CD4-positive, alpha-beta T cell treated with Interleukin-6 at 100 ng/mL for 8 hours (primary cell): ENCODE measurements at places on chromosomes 1 and 21.

DNA sequence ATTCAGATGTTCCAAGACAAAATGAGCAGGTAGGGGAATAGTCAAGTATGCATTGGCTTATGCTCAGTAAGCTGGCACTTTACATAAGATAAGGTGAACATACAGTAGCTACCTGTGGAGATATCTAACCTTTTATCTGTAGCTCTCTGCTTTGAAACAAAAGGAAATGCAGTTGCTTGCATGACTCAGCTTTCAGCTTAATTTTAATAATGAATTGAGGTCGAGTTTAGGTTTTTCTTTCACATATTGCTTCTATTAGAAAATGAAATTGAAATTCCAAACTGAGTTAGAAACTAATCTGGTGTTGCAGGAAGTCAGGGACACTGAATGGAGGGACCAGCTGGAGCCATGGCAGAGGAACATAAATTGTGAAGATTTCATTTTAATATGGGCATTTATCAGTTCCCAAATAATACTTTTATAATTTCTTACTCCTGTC, 8.3 kb downstream of the FRRS1 start:
- no peak for DNase-seq

- DNase-seq: no peak
Observed at GRCh38 chr1:179043266-179043665, 17.6 kb downstream of the FAM20B start.

- no peak for DNase-seq
Observed at GRCh38 chr1:218415726-218416125, 70.6 kb downstream of the TGFB2 start.

DNA sequence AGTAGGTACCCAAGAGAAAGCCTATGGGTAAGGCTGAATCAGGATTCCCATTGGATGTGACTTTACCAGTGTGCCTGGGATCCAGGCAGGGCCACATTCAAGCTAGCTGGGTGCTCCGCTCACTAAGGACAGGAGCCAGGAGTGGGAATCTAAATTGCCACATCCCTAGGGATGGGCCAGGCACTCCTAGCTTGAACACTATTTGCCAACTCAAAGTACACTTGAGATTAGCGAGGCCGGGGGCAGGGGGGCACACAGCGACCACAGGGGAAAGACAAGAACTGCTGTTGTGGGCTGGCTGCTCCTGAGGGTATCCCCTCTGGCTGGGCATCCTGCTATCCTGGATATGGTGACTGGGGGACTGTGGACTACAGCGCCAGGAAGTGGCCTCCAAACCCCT, 4.3 kb downstream of the SLC45A3 start:
- no peak for DNase-seq

DNA sequence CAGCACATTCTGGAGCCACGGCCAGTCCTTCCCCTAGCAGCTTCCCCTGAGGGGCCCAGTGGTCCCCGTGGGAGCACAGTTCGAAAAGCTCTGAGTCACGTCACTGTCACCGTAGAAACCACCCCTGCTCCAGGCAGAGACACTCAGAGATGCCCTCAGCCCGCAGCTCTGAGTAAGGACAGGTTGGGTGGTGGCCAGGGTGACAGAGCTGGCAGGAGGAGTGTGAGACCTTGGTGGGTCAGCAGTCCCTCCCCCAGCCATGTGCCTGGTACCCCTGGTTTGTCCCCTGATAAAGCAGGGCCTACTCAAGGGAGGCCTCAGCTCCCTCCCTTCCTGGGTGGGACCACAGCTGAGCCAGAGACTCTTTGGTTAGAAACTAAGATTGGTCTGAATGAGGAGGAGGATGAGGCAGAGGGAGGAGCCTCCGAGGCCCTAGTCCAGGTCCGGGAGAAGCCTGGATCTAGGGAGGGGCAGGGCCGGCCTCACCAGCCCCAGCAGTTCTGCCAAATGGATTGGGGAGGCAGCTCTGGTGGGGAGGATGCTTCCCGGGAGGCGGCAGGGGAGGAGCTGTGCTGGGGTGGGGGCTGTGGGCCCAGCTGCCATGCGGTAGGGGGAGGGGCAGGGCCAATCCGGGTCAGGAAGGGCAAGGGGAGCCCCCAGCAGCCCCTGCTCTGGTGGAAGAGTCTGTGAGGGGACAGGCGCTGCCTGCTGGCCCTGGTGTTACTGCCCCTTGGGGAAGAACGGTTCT, 55.2 kb downstream of the SLC9A1 start:
- no peak for DNase-seq

DNA sequence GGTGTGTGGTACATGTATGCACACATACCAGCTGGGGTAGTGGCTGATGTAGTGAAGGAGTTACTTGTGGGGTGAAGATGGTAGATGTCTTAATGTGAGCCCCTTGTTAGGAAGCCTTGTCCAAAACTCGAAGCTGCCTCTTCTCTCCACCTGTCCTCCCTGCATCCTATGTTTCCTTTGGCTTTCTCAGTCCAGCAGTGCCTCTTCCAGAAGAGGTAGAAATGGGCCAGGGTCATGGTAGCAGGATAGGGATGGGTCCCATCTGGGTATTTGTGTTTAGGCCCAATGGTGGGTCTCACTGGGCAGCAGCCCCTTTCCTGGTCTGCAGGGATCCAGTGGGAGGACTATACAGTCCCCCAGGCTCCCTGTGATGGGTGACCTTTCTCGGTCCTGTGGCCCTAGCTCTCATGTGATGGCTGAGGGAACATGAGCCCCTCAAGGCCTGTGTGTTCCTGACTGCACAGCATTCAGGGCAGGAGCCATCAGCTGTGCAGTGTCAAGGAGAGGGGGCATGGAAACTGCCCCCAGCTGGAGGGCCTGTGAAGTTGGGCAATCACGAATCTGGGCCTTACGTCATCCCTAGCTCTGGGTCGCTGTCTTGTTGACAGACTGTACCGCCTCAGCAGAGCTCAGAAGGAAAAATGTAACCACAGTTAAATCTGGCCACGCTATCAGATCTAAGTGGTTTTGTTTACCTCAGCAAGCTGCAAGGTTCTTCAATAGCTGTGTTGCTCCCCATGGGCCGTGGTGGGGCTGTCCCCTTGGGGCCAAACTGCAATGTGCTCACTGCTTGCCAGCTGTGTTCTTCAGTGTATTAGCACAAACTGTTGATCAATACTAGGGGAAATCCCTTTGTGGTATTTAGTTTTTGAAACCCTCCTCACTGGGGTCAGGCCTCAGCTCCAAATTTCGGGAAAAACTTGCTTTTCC, 82.7 kb downstream of the NOS1AP start:
- DNase-seq: no peak

GRCh38 chr1:74236440-74236839, 1.3 kb downstream of the TNNI3K start:
- no peak for DNase-seq

GRCh38 chr1:190274721-190275120, 202.9 kb downstream of the BRINP3 start:
- DNase-seq: no peak

DNA sequence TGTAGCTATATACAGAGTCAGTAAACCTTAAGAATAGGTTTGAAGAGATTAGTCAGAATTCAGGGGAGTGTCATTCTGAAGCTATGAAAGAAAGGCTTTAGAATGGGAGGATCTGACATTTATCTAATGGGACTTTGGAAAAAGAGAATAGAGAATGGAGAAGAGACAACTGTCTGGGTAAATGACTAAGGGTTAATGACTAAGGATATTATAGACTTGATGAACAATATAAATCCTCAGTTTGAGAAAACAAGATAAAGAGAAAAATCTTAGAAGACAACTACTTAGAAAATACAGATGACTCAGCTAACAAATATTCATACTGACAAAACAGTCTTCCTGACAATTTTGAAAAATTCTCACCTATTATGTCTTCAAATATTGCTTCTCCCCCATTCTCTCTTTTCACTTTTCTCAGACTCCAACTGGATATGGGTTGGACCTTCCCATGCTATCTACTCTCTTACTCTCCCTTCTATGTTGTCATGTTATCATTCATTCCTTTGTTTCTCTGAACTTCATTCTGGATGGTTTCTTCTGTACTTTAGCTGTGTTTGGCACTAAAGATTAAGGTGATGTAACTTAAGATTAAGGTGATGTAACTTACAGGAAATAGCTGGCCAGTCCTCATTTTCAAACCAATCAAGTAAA, 20.4 kb downstream of the SLC16A1 start:
- DNase-seq: no peak

GRCh38 chr21:37435711-37436110, 69.1 kb downstream of the DYRK1A start:
- no peak for DNase-seq

DNA sequence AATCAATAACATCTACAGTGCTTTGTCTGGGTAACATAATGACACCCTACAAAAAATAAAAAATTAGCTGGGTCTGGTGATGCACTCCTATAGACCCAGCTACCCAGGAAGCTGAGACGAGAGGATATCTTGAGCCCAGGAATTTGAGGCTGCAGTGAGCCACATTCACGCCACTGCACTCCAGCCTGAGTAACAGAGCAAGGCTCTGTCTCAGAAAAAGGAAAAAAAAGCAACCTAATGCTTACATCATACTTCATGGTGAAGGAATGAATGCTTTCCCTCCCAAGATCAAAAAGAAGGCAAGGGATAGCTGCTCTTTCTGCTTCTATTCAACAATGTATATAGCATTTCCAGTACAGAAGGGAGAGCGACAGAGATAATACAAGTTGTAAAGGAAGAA, 24.2 kb upstream of the CTTNBP2NL start:
- no peak for DNase-seq

- no peak for DNase-seq
Observed at GRCh38 chr1:179529482-179530195, 46.1 kb downstream of the NPHS2 start.

DNA sequence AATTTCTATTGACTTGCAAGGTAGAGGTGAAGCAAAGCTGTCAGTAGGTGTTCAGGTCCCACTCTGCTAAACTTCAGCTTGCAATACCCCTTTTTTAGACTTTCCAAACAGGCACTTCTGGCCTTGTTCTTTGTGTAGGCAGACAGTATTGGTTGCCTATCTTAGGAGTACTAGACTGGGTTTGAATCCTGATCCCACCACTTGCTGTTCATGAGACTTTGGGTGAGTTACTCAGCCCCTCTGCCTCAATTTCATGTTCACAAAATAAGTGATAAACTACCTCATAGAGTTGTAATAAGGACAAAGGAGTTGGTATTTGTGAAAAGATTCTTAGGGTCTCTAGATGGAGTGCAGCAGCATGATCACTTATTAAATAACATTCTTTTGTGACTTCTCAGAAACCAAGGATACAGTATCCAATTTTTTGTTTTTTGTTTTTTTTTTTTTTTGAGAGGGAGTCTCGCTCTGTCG, 5.2 kb downstream of the RCC1 start:
- DNase-seq: no peak

DNA sequence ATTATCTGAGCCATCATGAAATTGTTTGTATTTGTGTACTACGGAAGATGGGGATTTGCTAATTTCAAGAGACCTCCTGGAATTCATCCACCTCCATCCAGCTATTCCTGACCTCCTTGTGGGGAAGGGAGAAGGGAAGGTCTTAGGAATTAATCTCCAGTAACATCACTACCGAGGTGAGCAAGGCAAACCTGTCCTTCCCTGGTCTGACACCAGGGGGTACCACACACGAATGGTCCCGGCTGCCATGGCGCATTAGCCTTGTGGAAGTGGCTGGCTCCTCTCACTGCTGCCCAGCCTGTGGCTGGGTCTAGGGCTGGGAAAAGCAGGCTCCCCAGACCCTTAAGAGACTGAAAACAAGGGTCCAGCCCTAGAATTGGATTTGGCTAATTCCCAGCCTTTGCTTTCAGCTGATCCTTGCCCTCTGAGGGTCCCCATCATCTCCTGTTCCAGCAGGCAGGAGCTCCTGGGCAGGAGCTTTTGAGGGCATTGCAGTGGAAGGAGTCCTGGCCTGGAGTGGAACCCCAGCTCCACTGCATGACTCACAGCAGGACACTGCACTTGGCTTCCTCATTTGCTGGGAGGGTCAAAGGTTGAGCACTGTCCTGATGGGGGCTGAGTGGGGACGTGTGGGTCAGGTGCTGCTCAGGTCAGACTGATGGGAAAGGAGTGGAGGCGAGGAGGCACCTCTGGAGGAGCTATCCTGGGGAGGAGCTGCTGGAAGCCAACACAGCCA, 34.8 kb downstream of the RIMS3 start:
- DNase-seq: no peak

DNA sequence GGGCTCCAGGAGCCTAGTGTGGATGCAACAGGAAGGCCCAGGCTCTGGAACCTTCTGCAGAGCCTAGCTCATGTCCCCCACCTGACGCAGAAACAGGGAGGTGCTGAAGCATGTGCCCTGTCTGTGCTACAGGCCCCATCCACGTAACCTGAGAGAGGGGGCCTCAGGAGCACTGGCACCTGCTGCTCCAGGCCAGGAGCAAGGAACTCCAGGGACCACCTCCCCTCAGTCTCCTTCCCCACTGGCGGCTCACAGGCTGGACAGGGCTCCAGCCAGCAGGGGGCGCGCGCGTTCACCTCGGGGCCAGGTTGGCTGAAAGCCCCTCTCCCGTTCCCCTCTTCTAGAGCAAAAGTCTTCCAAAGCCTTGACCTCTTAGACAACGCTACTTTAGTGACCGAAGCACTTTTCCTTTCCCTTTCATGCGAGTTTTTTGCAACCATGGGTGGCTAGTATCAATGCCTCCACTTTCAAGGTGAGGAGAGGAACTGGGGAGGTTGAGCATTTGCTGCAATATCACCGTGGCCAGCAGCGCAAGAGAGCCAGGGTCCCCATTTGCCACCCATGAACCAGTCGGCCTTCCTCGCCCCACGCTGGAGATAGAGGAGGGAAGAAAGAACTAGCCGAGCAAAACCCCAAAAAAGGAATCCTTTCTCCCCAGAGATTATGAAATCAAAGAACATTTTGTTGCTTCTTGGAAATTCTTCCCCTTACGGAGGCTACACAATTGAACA, 52.4 kb upstream of the GPR157 start:
- peak; percentile 56 for DNase-seq

DNA sequence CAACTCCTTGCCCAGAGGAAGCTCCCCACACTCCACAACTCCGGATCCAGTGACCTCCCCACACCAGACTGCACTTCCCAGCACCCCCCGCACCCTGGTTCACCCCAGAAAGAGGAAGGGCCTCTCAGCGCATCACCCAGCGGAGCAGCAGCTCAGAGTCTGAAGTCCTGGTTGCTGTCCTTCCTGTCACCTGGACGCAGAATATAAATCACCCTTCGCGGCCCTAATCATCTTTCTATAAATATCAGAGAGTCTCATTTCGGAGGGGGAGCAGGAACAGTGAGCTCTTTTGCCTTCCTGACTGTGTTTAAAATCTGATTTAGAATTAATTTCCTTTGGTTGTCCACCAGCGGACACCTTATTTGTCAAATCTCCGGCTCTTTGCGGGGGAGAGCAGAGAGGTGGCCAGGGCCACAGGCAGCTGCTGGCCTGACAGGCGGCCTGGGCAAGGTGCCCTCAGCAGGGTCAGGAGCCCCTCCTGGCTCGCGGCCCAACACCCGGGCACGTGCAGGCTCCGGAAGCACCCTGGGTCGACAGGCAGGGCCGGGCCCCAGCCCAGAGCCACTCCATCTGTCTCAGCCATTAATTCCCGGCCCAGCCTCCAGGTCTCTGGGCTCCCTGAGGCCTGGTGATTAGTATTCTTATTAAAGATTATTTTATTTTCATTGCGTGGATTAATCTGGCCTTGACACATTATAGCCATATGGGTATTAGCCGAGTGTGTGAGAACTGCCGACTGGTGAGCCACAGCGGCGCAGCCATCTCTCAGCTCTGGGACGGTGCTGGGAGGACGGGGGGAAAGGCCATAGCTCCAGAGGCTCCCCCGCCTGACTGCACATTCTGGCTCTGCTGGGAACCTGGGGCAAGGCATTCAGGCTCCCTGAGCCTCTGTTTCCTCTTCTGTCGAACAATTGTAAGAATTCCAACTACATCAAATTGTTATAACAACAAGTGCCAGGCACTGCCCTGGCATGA, 19.7 kb downstream of the EPHA8 start:
- no peak for DNase-seq
